ENCODE measurements at places on chromosomes 12 and 14. TPM values are rescaled to one million over a fixed set of nuclear protein-coding genes. Genes with fewer than 3 reads are reported as not detected.

Gene RASSF3
- 29.0 TPM for total RNA-seq

Gene COX8C
- not detected for total RNA-seq

Gene NDUFB1
- total RNA-seq = 118 TPM

Gene GPR84
- not detected for total RNA-seq

DNA sequence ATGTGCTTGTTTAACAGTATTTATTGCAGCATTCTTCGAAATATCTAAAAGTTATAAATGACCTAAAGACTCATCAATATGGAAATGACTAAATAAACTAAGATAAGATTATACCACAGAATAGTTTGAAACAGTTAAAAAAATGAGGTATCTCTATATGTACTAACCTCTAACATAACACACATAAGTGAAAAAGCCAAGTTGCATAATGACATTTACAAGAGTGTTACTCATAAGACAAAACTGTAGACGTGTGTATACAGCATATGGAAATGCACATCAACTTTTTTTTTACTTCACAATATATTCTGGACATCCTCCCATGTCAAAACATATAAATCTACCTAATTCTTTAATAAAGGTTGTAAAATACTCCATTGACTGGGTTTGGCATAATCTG lies 22.8 kb downstream of the CPM start:
- no peak overlapping the region for H3K4me3 ChIP-seq
- no peaks in the 10 kb centered on the region for H3K36me3 ChIP-seq
- no peak for DNase-seq
- peaks cover 4% of the 10 kb centered on the region for H3K27me3 ChIP-seq

DNA sequence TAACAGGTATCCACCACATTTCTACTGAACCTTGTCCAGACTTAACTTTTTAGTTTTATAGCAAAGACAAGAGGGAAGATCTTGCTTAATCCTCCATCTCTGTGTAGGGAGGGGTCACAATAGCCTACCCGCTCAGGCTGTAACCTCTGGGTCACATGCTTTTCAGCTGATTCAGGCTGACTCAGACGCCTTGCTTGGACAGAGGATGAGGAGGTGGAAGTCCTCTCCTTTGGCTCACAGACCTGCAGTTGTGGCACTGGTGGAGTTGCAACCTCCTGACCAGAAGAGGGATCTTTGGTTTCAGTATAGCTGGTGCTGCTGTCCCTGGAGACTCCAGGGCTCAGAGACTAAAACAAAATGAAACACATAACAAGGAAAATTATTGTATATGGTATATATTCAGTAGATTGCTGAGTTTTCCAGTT lies 16.2 kb downstream of the ACIN1 start:
- no peaks in the 10 kb centered on the region for H3K27me3 ChIP-seq
- peaks cover 52% of the 10 kb centered on the region for H3K36me3 ChIP-seq
- no peak for DNase-seq
- H3K4me1 ChIP-seq = peaks cover 29% of the 10 kb centered on the region

GRCh38 chr14:23074906-23075305 lies 17.6 kb upstream of the CDH24 start:
- H3K36me3 ChIP-seq = peaks cover 40% of the 10 kb centered on the region
- H3K27ac ChIP-seq = no peak overlapping the region
- H3K4me3 ChIP-seq = no peak overlapping the region

DNA sequence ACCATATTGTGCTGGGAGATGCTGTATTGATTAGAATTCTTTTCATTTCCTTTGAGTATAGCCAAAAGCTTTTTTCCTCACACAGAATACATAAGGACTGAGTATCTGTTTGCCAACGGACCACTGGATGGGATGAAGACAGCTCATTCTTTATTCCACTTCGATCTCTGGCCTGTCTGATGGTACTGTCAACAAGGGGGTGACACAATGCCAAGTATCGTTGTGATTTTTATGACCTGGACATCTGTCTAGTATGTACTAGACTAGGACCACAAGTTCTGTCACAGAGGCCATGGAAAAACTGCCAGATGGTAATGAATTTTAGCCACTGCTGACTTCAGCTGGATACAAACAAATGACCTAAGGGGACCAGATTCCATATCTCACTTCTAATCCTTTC lies 502.7 kb downstream of the SOX5 start:
- no peak for DNase-seq
- no peaks in the 10 kb centered on the region for H3K27me3 ChIP-seq
- no peak overlapping the region for H3K27ac ChIP-seq
- no peak overlapping the region for H3K4me3 ChIP-seq
- no peaks in the 10 kb centered on the region for H3K4me1 ChIP-seq

GRCh38 chr12:27606986-27607385 lies 83.0 kb downstream of the PPFIBP1 start:
- H3K4me1 ChIP-seq = peaks cover 39% of the 10 kb centered on the region
- no peak overlapping the region for H3K27ac ChIP-seq
- H3K27me3 ChIP-seq = no peaks in the 10 kb centered on the region
- H3K36me3 ChIP-seq = peaks cover 8% of the 10 kb centered on the region

DNA sequence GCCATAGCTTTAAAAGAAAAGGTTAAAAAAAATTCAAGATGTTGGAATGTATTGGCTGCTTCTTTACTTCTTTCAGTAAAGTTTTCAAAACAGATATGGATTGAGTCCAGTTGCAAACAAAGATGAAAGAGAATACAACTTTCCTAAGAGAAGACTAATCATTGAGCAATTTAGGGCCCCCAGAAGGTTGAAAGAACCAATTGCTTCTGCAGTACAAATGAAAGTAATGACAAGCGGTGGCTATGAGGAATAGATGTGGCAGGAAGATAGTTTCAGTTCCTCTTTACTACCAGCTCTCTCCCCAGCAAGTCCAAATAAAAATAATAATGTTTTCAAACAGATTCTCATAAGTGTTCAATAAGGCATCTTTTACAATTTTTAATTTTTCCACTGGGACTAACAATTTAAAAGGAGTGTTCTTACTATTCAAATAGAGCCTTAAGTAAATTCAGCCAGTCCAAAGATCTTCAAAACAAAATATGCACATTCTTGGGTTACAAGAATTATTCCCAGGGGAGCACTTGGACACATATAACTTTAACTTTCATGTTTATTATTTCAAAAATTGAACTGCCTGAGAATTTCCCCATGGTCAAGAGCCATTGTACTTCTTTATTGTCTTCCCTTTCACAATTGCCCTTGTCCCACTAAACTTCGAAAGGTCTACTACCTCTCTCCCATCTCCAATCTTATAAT lies 62.3 kb upstream of the PPP1R12A start:
- H3K4me1 ChIP-seq = peaks cover 11% of the 10 kb centered on the region
- no peak overlapping the region for H3K27ac ChIP-seq
- no peak overlapping the region for H3K4me3 ChIP-seq
- H3K27me3 ChIP-seq = no peaks in the 10 kb centered on the region

- no peak overlapping the region for H3K27ac ChIP-seq
- DNase-seq = no peak
- no peaks in the 10 kb centered on the region for H3K27me3 ChIP-seq
- H3K36me3 ChIP-seq = no peaks in the 10 kb centered on the region
- H3K4me3 ChIP-seq = no peak overlapping the region
Observed at GRCh38 chr14:83355609-83356008, 1822.0 kb upstream of the SEL1L start.

Data from osteocyte (in vitro differentiated cells).